ENCODE measurements at places on chromosomes 7 and 10.

GRCh38 chr7:100946766-100947365 lies 2.5 kb upstream of the MUC3A start:
- no peak for DNase-seq

DNA sequence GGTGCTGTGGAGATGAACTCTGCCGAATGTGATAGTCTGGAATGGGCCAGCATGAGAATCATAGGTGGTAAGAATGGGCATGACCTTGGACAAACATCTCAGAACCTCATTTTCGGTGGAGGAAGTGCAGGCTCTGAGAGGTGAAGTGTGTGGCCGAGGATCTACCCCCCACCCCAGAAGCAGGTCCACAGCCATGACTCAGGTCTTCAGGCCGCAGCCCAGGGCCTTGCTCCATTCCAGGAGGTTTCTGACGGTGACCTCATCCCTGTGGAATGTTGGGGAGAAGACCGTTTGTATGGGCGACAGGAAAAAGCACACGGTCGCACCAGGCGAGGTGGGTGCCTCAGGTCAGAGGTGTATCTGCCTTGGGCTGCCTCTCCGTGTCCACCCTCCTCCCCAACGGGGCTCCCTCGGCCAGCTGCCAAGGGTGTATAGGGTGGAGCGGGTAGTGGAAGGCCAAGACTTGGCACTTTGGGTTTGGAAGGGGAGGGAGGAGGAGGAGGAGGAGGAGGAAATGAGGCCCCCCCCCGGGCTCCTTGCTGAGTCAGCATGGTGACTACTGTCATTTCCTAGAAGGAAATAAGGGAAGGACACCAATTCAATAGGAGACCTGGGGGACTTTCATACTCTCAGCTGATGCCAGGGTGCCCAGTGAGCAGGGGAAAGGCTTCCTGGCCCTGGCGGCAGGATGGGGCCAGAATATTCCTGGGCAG lies 168.0 kb upstream of the RHEB start:
- DNase-seq = no peak

GRCh38 chr7:126449611-126450268 lies 803.0 kb downstream of the GRM8 start:
- no peak for DNase-seq

- no peak for DNase-seq
Measured at GRCh38 chr10:130914367-130914766, 397.2 kb downstream of the TCERG1L start.

GRCh38 chr7:128221929-128222403 lies 19.1 kb upstream of the LEP start:
- no peak for DNase-seq

DNA sequence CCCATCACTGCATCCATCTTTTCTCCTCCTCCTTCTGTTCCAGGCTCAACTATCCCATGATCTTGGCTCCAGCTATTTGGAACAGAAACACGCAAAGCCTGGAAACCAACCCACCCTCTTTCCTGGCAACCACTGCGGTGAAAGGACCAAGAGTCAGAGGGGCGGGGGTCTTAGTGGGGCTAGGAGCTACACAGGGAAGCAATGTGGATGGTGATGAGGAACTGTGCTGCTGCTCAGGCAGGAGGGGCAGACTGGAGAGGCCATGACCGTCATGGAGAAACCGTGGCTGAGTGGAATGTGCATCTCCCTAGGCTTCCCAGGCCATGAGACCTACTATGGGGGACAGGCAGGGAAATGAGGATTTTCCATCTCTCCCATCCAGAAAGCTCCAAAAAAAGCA lies 25.6 kb downstream of the PLAC9 start:
- DNase-seq = no peak

GRCh38 chr10:116848032-116848943 lies 1.0 kb upstream of the ENO4 start:
- DNase-seq = no peak

DNA sequence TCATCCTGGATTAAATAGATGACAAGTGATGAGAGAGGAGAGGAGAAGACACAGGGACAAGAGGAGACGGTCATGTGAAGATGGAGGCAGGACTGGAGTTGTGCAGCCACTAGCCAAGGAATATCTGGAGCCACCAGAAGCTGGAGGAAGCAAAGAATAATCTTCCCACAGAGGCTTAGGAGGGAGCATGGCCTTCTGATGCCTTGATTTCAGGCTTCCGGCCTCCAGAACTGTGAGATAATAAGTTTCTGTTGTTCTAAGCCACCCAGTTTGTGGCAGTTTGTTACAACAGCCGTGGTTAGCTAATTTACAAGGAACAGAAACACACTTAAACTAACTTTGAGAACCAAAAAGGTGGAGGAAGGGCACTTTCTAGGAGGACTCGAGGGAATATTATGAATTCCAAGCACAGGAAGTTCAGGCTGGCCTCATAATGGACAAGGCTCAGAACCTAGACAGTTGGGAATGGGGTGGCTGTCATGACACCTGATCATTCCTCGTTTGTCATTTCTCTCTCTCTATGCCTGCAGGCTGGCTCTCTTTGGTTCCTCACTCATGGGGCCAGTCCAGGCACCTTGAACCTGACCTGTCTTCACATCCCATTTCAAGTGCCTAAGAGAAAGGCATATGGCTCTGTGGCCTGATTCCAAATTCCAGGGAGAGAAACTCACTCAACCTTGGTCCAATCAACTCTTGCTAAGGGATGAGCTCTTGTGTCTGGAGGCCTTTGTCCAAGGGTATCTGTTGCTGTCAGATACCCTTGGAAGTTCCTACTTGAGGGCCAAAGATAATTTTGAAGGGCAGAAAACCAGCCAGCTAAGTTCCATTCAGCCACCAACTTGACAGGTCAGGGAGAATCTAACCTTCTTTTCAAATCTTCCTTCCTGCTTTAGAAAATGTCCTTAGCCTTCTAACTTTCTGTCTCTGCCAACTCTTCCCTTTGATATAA lies 33.5 kb upstream of the PDZD8 start:
- no peak for DNase-seq

DNA sequence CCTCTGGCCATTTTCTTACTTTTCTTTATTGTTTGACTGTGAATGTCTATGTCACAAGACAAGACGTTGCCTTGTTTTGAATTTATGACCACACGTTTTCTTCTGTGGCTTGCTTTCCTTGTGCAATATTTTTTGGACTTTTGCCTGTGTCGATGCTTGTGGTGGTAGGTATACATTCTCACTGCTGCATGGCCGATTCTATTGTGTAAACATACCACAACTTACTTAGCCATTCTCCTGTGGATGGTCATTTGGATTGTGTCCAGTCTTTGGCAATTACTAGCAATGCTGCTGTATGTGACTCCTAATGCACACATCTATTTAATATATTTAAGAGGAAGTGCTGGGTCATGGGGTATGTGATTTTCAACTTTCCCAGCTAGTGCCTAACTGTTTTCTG lies 18.0 kb upstream of the DLG5 start:
- no peak for DNase-seq

DNA sequence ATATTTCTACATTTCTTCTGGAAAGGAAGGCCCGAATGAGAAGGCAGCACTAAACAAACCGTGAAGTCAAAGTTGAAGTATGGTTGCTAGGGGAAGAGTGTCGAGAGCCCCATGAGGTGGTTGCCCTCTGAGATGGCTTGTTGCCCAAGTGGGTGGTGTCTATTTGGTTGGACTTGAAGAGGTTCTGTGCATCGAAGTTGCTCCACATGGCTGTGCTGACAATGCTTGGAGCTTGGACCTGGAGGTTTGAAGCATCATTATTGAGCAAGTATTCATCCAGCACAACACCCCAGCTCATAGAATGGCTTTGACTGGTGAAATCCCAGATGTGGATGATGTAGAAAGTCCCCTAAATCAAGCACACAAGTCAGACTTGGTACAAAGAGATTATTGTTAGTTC lies 165.2 kb upstream of the CDCA7L start:
- no peak for DNase-seq

DNA sequence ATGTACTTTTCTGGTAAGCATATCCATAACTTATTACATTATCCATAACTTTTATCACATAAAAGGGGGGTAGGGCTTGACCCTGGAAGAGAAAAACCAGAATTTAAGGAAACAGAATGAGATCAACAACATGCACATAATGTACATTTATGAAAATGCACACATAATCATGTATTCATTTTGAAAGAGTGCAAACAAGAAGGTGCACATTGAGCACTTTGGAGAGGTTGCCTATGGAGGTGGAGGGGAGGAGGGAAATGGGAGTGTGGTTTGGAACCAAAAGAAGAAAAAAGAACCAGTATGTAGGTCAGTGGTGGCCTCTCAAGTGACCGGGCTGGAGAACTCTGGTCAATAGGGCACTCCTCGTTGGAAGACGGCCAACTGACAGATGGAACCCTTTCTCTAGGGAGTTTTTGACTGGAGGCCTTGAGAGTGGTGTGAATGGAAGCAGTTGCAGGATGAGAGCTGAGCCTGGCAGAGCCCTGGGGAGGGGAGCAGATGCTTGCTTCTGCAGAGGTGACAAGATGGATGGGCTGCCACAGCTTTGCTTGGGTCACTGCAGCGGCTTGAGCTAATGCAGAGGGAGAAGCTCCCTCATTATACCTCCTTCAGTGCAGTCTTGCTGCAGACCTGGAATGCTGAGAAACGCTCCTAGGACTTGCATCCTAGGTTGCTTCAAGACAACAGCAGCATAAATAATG lies 192.7 kb downstream of the SEC23IP start:
- DNase-seq = no peak

- no peak for DNase-seq
Measured at GRCh38 chr7:99709260-99709659, 25.7 kb downstream of the CYP3A7 start.

- no peak for DNase-seq
Measured at GRCh38 chr7:121456785-121457359, 60.8 kb upstream of the FAM3C start.

DNA sequence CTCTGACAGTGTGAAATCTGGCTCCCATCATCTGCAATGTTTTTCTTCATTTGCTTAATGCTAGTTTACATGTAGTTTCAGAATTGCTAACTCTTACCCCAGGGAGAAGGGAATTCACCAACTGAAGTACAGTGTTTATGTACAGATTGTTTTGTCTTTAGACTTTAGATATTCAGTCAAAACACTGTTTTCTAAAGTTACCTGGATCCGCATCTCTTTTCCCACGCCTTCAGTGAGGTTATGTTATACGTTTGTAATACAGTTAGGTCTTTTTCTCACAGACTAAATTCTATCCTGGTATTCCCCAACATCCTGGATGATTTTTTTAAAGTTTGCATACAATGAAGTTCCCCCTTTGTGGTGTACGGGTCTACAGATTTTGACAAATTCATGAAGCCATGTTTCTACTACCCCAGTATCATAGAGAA lies 3.2 kb upstream of the LYZL1 start:
- no peak for DNase-seq

GRCh38 chr7:268991-269390 lies 21.0 kb upstream of the FOXL3 start:
- no peak for DNase-seq

DNA sequence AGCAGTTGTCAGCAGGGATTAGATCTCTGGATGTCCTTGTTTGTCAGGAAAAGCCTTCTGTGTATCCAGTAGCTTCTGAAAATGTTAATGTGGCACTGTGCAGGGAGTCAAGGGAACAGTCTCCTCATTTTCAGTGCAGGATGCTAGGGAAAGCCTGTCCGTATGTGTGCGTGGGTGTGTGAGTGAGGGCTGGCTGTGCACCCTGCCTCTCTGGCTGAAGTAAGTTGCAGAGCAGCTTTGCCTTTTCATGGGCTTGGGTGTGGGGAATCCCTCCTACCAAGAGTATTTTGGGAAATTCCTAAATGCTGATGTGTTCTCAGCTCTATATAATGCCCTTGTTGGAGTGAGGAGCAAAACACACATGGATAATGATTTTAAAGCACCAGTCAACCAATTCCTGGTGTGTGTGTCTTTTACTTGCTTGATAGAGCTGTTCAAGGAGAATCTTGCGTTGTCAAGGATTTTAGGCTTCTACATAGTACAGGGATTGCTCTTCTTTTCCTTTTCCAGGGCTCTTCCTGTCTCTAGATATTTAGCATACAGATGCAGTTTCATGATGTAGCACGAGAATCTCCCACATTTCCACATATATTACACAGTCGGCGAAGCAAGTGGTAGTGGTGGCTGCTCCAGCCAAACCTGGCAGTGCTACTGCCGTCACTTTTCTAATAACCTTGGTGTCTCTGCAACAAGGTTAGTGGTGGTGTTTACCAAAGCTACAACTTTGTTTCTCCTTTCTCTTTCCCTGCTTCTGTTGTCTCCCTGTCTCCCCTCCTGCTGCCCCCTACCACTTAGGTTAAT lies 92.8 kb downstream of the MCU start:
- no peak for DNase-seq

DNA sequence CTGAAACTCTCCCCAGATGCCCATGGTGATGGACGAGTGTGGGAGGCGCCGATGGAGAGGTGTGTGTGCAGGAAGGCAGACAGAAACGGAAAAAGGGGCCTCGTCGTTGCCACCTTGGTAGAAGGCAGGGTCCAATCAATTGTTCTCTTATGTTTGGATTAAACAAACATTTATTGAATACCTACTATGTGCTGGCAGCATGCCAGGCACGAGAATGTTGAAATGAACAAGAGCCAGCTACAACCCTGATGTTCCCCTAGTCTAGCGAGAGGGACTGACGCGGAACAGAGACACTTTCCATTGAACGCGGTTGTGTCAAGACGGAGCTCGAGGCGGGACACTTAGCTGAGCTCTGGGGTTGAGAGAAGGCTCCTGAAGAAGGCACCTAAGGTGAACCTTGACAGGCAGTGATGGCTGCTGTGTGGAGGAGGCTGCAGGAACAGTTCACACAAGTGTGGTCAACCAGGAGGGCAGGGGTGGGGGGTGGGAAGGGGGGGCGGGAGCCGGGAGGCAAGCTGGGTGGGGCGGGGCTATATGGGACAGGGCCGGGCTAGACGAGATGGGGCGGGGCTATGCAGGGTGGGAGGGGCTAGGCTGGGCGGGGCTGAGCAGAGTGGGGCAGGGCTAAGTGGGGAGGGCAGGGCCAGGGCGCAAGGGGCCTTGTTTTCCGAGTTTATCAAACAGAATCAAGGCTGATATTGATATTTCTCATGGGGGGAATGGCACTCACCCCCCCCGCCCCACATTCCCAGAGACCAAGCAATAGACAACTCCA lies 181.0 kb downstream of the GATA3 start:
- DNase-seq = no peak

- no peak for DNase-seq
Measured at GRCh38 chr7:92244808-92245486, 767 bp downstream of the KRIT1 start.

- no peak for DNase-seq
Measured at GRCh38 chr10:85433248-85433647, 933.3 kb downstream of the GRID1 start.

GRCh38 chr7:71133856-71134255 lies 1.9 kb downstream of the GALNT17 start:
- DNase-seq = no peak

DNA sequence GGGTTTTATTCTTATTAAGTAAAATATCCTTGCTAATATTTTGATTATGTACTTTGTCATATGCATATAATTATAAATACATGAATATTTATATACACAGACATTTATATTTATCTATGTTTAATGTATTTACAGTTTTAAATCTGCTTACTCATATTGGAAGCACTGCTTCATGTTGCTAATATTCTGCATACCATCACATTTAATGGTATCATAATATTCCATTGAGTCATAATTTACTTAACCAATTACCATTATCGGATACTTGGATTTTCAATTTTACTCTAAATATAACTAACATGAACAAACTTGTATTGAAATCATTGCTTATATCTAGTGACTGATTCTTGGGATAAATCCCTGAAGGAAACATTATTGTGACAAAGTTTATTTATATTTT lies 155.2 kb downstream of the MBL2 start:
- DNase-seq = no peak

Measured in stimulated activated CD8-positive, alpha-beta memory T cell treated with anti-CD3 and anti-CD28 coated beads, Interleukin-15, amount 100 ng/mL, for 24 hours (primary cell).